ENCODE measurements at places on chromosomes 3 and 15. TPM values are rescaled to one million over a fixed set of nuclear protein-coding genes. Genes with fewer than 3 reads are reported as not detected.
A peak's percentile ranks its signal among the peaks of the same experiment; 100 is the strongest.

GRCh38 chr15:45594319-45594718 lies 7.1 kb downstream of the BLOC1S6 start:
- H3K4me1 ChIP-seq: peaks cover 3% of the 10 kb centered on the region
- peaks cover 11% of the 10 kb centered on the region for H3K36me3 ChIP-seq
- DNase-seq: no peak
- H3K4me3 ChIP-seq: no peak overlapping the region
- no peaks in the 10 kb centered on the region for H3K27me3 ChIP-seq
- H3K27ac ChIP-seq: no peak overlapping the region

GRCh38 chr3:177693616-177694264 lies 496.5 kb upstream of the TBL1XR1 start:
- H3K4me1 ChIP-seq: no peaks in the 10 kb centered on the region
- H3K27me3 ChIP-seq: no peaks in the 10 kb centered on the region
- DNase-seq: no peak
- H3K36me3 ChIP-seq: no peaks in the 10 kb centered on the region
- no peak overlapping the region for H3K27ac ChIP-seq

DNA sequence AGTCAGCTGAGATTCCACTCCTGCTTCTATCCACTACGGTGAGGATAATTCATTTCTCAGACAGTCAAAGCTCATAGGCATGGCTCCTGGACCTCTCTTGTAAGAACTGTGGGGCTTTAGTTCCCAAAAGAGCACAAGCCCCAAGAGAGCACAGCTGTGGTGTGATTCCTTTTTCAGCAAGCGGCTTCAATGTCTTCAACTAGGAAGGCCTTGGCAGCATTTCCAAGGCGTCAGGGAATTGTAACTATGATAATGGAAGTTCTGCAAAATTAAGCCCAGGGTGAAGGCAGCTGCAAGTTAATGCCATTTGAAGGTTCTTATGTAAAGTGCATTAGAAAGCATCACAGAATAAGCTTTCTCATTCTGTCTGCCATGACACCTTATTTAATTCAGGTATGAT lies 657.1 kb downstream of the GRM7 start:
- no peak overlapping the region for H3K27ac ChIP-seq
- no peak for DNase-seq
- no peaks in the 10 kb centered on the region for H3K27me3 ChIP-seq
- H3K4me3 ChIP-seq: no peak overlapping the region
- H3K36me3 ChIP-seq: no peaks in the 10 kb centered on the region

DNA sequence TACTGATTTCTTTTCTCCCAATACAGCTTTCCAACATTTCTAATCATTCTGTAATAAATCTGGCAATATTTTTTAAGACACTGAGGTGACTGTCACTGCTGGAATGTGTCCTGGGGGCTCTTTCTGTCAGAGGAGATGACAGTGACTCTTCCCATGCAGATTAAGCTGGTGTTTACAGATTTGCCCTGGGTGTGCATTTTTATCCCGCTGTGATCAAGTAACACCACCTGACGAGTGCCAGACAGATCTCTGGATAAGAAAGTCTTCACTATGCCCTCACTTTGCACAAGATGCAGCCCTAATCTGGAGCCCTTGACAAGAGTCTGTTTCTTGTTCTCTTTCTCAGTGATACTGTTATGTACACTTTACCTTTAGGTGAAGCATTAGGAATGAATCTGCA lies 477.7 kb downstream of the ZIC1 start:
- H3K36me3 ChIP-seq: no peaks in the 10 kb centered on the region
- H3K4me3 ChIP-seq: no peak overlapping the region
- no peaks in the 10 kb centered on the region for H3K27me3 ChIP-seq
- no peak for DNase-seq
- H3K27ac ChIP-seq: no peak overlapping the region

- H3K27ac ChIP-seq: no peak overlapping the region
- H3K4me1 ChIP-seq: peaks cover 31% of the 10 kb centered on the region
- DNase-seq: no peak
- no peaks in the 10 kb centered on the region for H3K36me3 ChIP-seq
- no peak overlapping the region for H3K4me3 ChIP-seq
- H3K27me3 ChIP-seq: no peaks in the 10 kb centered on the region
These were observed 54.3 kb downstream of the PDE8A start for GRCh38 chr15:85035980-85036379.

DNA sequence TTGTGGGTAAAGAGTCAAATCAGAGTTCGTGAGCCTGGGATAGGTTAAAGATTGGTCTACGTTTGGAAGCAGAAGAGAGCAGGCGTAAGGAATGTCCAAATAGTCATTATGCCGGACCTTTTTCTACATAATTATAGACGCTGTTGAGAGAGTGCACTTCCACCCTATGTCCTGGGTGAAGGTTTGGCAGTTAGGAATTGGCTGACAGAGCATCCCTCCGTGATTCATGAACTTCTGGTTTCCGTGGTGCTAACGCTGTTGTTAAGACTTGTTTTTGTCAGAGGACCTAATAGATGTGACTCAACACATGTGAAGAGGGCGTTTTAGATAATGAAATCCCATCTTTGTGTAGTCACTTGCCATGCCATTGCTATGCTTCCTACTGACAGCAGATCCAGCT lies 1.1 kb downstream of the EAF1 start:
- no peaks in the 10 kb centered on the region for H3K4me1 ChIP-seq
- no peak overlapping the region for H3K27ac ChIP-seq
- no peak for DNase-seq
- H3K4me3 ChIP-seq: peak overlapping the region; percentile 93
- no peaks in the 10 kb centered on the region for H3K27me3 ChIP-seq
- H3K36me3 ChIP-seq: no peaks in the 10 kb centered on the region

DNA sequence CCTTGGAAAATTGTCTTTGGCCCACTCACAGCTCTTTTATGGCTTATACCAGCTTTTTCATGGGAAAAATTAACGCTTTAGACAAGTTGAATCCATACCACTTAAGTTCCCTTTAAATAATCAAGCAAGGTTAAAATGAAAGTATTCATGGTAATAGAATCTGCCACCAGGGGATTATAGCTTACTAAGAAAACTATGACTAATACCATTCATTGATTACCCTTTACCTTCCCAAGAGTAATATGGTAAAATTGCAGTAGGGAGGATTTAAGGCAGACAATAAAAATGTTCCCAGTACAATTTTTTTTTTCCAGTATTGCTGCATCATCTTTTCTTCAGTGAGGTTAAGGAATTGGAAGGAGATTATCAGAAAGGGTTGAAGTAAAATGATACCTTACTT lies 641.1 kb upstream of the NAALADL2 start:
- no peaks in the 10 kb centered on the region for H3K4me1 ChIP-seq
- H3K4me3 ChIP-seq: no peak overlapping the region
- no peak overlapping the region for H3K27ac ChIP-seq

Gene FAM81A
- total RNA-seq: 0.76 TPM

Gene HIGD1A
- 14.6 TPM for total RNA-seq

Data from pancreas (tissue), 10 donors.